ENCODE measurements at places on chromosomes 5 and 9. TPM values are rescaled to one million over a fixed set of nuclear protein-coding genes. Genes with fewer than 3 reads are reported as not detected.

The HACD4 gene
- total RNA-seq: 1.0 TPM

The LRRC70 gene
- total RNA-seq: 0.25 TPM

The PCDHGA7 gene
- total RNA-seq: 1.0 TPM

The MCTP1 gene
- 7.4 TPM for total RNA-seq

The CCNI2 gene
- total RNA-seq: not detected
